Stimulated activated CD8-positive, alpha-beta memory T cell treated with anti-CD3 and anti-CD28 coated beads, Interleukin-7, amount 100 ng/mL, for 1 hour (primary cell): ENCODE measurements at places on chromosomes 7 and 10.
A peak's percentile ranks its signal among the peaks of the same experiment; 100 is the strongest.

GRCh38 chr10:126034586-126034985, 138.2 kb downstream of the FANK1 start:
- DNase-seq = no peak

- DNase-seq = peak; percentile 85
Measured at GRCh38 chr7:30028216-30028748, at the start of gene PLEKHA8. Gene PLEKHA8, plus strand, starts transcription at chr7:30028412. Its CDS starts 351 bp downstream, at chr7:30028763.

DNA sequence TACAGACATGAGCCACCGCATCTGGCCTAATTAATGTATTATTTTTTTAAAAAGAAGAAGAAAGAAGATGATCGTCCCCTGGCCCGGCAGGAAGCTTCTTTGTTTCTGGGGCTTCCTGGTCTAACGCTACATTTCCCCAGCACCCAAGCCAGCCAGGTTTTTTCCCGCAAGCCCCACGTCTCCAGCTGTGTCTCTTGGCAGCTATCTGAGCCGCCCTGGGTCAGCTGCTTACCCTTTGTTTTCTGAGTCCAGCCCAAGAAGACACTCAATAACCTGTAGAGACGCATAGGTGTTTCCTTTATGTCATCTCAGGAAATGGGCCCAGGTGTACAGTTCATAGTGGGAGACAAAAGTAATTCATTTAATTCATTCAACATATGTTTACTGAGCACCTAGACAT, 110.2 kb downstream of the MTPAP start:
- DNase-seq = no peak

GRCh38 chr10:77037735-77038403, 599.7 kb downstream of the KCNMA1 start:
- no peak for DNase-seq

- no peak for DNase-seq
Measured at GRCh38 chr10:11699550-11700097, 42.6 kb upstream of the ECHDC3 start.

- DNase-seq = no peak
Measured at GRCh38 chr10:69327463-69328379, 49.4 kb downstream of the HK1 start.

GRCh38 chr7:152202056-152202455, 176.6 kb downstream of the GALNT11 start:
- no peak for DNase-seq

DNA sequence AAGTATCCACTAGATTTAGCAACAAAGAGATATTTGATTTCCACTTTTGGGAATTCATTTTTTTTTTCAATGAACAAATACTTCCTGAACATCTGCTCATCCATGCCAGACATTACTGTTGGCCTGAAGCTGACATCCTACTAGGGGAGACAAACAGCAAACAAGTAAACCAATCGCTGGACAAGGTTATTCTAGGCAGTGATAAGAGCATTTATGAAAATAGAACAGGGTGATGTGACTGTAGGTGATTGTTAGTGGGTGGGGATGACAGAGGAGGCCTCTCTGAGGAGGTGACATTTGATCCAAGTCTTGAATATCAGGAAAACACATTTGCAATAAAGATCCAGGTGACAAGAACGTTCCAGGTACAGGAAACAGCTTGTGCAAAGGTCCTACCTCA, 89.1 kb upstream of the FAM180A start:
- no peak for DNase-seq

GRCh38 chr7:129376076-129376777, 58.0 kb upstream of the STRIP2 start:
- peak; percentile 13 for DNase-seq
